Caudate nucleus (tissue), 63 donors: ENCODE measurements at places on chromosomes 5 and 9.

- DNase-seq = no peak
Measured at GRCh38 chr5:125049721-125050702, 303.6 kb upstream of the ZNF608 start.

GRCh38 chr9:96033896-96034295, 158.4 kb downstream of the ERCC6L2 start:
- no peak for DNase-seq

DNA sequence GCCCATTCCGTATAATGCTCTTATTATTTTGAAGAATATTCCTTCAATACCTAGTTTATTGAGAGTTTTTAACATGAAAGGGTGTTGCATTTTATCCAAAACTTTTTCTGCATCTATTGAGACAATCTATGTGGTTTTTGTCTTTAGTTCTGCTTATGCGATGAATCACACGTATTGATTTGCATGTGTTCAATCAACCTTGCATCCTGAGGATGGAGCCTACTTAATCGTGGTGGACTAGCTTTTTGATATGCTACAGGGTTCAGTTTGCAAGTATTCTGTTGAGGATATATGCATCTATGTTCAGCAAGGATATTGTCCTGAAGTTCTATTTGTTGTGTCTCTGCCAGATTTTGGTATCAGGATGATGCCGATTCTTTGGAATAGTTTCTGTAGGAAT, 1070.3 kb upstream of the CDH18 start:
- DNase-seq = no peak

- DNase-seq = no peak
Measured at GRCh38 chr9:136856541-136857141, 4.5 kb downstream of the MAMDC4 start.
